ENCODE measurements at places on chromosomes 1 and 21.

GRCh38 chr1:21891081-21891480 lies 46.0 kb downstream of the HSPG2 start:
- no peak for DNase-seq

GRCh38 chr1:48966583-48966982 lies 189.9 kb upstream of the BEND5 start:
- no peak for DNase-seq

DNA sequence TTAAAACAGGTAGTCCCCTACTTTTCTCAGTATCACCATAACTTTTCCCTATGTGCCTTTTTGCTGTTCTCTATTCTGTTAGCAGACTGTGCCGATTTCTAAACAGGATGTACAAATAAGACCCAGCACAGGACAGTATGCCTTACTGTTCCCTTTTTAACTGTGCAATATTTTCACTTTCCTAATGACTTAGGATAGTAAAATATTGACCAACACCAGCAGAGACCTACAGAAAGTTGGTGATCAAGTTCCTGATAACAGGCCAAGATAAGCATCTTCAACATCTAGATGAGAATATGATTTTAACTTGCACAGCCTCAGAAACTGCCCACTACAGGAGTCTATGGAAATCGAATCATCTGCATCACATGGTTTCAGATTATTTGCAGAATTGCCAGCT lies 42.0 kb downstream of the ADSS2 start:
- DNase-seq, result no peak

GRCh38 chr1:6512245-6512907 lies 20.9 kb upstream of the PLEKHG5 start:
- DNase-seq, result no peak

DNA sequence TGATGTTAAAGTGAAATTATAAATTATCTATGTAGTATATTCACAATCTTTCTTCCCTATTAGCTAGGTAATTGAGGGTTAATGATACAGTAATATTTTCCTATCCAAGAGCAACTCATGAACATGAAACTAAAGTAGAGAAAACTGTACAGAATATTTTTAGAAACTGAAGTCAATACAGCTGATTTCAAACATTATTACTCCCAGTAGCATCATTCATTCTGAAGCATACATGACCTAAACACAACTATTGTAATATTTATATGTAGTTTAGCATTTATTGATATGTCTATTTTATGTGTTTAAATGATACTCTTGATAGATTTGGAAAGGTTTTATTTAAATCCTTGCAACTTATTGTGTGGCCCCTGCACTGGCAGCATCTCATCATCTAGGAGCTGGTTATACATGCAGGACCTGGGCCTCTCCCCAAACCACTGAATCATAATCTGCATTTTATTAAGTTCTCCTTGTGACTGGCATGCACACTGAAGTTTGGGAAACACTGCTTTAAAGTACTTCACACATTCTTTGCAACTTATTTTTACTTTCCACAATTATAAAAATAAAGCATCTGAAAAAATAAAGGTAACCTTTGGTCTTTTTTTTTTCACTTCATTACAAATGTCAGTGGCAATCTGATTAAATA lies 199.9 kb downstream of the LRRC40 start:
- no peak for DNase-seq

GRCh38 chr1:23611601-23612327 lies 52.5 kb upstream of the ID3 start:
- DNase-seq, result no peak

- no peak for DNase-seq
These were observed 68.6 kb upstream of the COG2 start for GRCh38 chr1:230573658-230574057.

DNA sequence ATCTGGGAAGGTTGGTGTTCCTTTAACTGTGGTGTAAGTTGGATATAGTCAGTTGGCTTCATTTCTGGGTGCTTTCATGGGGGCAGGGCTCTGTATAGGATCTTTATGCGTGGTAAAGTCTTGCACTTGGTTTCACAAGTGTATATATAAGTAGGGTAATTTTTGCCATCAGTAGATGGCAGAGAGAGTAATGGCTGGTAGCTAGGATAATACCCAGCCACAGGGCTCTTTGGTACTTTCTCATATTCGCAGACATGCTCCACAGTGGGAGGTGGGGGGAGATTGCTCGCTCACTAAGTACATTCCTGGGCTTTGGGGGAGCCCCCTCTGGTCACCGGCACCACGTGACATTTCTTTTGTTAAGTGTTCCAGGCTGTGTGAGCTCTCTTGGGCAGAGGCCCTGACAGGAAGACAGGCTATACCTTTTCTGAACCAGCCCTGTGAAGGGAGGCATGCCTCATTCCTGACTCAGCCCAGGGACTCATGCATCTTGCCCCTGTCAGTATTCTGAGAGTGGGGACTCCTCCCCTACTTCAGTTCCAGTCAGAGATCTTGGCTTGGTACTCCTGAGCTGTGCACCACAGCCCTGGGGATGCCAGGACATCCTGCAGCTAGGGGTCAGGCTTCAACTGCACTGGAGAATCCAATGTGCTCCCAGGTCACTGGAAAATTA lies 37.6 kb downstream of the FCRL2 start:
- DNase-seq, result no peak

DNA sequence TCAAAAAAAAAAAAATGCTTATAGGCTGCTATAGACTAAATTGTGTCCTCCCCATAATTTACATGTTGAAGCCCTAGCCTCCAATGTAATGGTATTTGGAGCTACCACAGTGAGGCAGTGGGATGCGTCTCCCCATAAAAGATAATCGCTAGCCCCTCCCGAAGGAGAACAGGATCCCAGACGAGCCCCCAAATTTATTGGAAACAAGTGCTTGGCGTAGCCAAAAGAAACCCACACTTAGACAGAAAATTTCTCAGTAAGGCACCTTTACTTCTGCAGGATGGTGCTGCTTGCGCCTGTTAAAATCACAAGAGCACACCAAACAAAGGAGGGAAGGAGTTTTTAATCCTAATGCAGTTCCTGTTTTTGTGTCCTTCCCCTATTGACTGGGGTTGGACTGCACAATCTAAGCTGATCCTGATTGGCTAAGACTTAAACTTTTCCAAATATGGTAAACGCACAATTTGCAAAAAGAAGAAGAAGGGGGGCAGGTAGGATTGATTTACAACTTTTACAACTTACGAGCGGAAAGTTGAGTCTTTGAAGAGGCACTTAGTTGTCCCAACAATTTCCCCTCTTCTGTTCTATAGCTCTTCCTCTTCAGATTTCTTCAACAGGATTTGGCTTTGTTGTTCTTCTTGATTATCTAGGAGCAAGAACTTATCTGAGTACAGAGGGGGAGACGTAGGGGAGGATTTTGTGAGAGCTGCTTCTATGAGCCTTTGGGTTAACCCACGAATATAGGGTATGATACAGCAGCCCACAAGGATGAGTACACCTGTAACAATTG lies 3.0 kb upstream of the IPP start:
- DNase-seq, result no peak

DNA sequence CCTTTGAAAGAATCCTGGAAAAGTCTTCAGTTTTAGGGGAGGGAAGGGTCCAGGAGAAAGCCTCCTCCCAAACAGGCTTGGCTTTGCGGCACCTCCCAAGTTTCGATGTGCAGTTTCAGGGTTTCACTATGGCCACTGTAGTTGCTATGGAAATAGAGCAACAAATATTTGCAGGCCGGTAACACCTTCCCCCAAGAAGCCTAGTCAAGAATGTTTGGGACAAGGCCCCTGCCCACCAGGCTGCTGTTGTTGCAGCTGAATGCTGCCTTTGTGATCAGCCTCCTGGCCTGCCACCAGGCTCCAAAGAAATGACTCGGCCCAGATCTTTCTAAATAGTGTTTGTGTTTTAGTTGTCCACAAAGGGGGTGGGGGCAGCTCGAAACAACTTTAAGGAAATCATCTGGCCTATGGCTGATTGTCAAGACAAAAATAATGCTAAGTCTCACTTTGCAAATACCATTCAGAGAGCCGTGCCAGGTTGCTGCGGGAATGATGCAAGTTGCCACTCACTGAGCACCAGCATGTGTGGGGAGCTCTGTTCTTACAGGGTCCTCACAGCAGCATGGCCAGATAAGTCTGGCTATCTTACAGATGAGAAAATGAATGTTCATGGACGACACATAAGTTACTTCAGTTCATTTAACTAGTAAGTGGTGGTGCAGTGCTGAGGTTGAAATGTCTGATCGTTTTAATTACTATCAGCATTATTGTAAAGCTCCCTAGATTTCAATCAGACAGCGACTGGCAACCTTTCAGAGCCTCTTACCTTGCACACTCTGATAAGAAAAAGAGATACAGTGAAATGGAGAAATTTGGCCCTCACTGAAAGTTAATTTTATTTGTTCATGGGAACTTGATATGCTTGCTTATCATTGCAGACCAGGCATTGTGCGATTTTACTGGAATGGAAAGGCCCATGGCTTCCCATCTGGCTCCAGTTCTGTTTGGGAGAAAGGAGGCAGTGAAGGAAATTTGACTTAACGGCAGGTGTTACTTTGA lies 91.2 kb upstream of the JUN start:
- DNase-seq, result no peak

GRCh38 chr1:63316984-63317816 lies 5.2 kb upstream of the FOXD3 start:
- no peak for DNase-seq

Measured in T-helper 22 cell (primary cell).